DMS53 (cell line): ENCODE measurements at places on chromosomes 5 and 9.

DNA sequence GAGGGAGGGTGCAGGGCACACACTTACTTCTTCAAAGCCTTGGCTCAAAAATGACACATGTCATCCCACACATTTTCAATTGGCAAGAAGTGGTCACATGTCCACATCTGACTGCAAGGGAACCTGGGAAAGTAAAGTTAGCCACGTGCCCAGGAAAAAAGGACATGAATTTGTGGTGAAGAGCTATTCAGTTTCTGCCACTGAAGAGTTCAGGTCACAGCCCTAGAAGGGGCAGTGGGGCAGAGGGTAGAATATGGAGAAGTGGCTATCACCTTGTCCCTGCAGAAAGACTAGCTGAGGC is 1.9 kb upstream of the RGS14 start:
- DNase-seq = no peak

DNA sequence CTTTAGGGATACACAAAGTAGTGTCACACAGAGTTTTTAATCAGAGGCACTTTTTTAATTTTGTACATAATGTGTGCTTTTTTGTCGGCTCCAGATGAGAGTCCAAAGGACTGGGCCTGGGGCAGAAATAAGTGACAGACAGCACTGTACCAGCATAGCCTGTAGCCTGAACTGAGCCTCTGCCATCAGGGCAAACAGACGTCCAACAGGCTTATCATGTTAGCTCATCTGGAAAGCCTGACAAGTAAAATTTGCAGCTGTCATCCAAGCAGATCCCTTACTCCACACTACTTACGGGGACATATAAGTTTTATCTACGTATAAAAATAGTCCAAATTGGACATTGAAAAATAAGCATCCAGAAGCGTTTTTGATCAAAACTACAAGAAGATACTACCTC is 233.1 kb upstream of the GAS1 start:
- DNase-seq = no peak

GRCh38 chr9:127917603-127918002 is 762 bp upstream of the ST6GALNAC4 start:
- DNase-seq = no peak

GRCh38 chr9:93183663-93184431 is at the start of gene WNK2:
TSS of gene WNK2 (plus strand) at chr9:93184139. CDS start at chr9:93184930, 791 bp downstream.
- DNase-seq = peak; percentile 74

GRCh38 chr9:110109333-110110092 is 98.4 kb downstream of the C9orf152 start:
- no peak for DNase-seq

DNA sequence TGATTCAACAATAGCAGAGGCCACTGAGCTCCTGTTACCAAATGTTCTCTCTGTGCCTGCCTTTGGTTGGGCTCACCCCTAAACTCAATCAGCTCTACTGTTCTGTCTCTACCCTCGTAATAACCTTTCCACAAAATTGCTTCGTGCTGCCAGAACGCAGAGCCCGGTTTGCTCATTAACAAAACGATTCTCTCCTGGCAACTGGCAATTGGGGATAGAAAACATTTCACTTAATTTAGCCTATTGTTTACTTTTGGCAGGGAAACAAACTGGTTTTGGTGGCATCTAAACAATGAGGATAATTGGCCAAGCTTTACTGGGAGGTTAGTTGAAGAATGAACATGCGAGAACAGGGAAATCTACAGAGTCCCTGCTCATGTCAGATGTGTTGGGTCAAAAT is 56.6 kb downstream of the SLC28A3 start:
- DNase-seq = no peak

DNA sequence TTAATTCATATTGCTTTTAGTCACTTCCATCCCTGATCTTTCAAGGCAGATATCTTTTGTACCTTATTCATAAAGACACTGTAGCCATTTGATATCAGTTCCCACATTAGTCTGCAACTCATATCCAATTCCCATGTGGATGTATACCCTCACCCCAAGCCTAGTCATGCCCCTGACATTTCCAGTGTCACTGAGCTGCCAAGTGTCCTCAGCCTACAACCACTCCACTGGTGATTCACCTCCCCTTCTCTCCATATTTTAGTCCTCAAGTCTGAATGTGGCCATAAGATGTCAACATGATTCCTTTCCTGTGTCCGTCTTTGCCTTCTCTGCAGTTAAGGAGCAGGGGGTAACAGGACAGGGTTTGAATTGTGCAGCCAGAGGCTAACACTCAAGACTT is 346.9 kb downstream of the RAB3C start:
- no peak for DNase-seq

- no peak for DNase-seq
Observed at GRCh38 chr9:8653855-8654254, 854.3 kb upstream of the DMAC1 start.

DNA sequence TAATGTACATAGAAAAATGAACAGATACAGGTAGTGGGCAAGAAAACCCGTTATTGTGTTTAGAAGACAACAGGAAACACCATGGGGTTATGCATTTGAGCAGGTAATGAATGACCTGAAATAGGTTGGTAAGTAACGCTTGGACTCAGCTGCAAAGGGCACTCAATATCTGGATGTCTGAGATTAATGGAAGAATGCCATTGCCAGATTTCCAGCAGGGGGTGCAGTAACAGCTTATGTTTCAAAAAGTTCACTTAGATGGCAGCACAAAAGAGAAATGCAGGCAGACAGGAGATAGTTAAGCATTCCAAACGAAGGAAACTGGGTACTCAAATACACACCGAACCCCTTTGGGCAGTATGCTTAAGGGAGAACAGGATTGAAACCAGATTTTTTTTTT is 285.5 kb upstream of the VLDLR start:
- no peak for DNase-seq

GRCh38 chr5:43044181-43044914 is 4.2 kb upstream of the ANXA2R start:
- no peak for DNase-seq

DNA sequence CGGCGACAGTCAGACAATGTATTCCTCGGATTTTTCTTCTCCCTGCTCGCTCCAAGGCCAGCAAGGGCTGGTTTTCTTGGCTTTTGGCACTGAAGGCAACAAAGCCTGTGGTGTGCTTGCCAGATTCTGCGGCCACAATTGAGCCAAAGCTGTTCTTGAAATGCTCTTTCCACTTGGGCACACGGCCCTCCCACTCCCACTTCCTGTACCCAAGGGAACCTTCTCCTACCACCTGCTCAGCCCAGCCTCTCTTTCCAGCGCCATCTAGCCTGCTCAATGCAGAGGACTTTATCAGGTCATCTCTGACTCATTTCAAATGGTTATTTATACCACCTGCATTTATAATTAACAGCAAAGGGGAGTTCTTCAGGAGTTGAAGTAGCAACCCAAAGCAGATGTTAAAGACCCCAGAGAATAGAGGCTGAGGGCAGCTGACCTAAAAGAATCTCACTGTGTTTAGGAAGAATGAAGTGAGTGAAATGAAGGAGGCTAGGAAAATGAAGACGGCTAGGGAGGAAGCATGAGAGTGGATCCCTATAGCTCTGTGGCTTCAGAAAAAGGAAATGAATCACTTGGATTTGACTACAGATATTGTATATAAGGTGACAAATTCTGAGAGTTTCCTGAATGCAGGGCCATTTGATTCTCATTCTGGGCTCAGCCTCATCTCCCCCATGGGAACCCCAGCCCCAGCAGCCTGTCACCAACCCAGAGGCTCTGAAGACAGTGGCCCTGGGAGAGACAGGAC is 439.0 kb downstream of the ENC1 start:
- DNase-seq = peak; percentile 65

- DNase-seq = no peak
Observed at GRCh38 chr9:95484225-95484624, 32.5 kb downstream of the PTCH1 start.

GRCh38 chr9:112479221-112479620 is 7.4 kb upstream of the KIAA1958 start:
- DNase-seq = peak; percentile 7

DNA sequence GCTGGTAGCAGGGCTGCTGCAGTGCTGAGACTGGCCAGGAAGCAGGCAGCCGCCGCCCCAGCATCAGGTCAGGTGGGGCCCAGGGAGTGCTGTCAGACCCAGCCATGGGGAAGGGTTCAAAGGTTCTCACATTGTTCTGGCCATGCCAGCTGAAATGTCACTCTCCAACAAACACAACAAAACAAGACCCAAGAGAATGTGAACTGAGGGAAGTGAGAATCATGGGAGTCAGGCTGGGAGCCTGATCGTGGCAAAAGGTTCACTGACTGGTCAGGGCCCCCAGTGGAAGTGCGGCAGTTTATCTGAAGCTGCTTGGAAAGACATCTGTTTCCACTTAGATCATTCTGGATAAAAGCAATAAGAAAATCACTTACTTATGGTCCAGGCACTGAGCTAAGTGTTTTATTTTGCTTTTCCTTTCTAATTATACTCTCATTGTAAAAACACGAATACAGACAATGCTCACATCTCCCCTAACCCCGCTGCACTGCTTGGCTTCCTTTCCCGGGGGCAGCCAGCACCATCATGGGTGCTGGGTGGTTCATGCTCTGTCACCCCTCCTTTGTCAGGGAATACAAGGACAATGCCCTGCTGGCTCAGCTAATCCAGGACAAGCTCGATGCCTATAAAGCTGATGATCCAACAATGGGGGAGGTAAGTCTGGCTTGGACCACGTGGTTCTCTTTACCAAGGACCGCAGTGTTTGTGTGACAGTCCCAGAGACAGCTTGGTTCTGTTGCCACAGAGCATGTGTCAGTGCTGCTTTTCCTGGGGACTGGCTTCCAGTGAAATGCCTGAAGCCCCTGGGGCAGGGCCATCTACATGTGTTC is 41.9 kb upstream of the CFAP157 start:
- DNase-seq = no peak

DNA sequence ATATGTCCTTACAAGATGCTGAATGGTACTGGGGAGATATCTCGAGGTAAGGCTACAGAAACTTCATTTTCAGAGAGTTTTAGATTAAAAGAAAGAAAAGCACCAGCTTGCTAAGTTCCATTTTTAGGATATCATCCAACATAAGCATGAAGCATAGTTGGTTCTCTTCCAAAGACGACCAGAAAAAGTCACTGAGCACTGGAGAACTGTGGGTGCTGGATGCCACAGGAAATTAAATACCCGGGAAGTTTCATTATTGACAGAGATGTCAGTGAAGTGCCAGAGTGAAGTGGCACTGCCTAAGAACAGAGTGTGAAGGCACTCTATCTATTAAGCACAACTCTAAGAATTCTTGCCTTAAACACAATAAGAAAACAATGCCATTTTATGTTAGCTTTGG is 76.8 kb downstream of the PIK3R1 start:
- DNase-seq = peak; percentile 7

DNA sequence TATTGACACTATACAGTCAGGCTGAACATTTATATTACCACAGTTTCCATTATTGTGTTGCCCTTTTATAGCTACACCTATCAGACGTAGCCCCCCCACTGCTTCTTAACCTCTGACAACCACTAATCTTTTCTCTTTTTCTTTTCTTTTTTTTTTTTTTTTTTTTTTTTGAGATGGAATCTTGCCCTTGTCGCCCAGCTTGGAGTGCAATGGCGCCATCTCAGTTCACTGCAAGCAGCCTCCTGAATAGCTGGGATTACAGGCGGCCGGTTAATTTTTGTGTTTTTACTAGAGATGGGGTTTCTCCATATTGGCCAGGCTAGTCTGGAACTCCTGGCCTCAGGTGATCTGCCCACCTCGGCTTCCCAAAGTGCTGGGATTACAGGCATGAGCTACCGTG is 75.4 kb downstream of the UHRF2 start:
- peak; percentile 8 for DNase-seq

DNA sequence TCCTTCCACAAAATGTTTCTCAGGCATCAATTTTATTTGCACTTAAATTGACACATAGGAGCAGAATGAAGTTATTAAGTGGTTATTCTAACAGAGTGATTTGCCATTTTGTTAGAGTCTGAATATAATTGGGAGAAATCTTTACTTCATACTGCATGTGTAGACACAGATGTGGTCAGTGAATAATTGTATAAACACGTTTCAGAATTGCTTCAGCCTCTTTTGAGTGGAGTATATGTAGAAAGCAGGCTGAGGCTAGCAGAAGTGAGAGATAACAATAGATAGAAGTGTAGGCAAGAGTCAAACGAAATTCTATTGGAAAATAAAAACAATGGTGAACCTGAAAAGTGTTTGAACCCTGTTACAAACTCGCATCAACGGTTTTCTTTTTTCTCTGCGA is 270.7 kb downstream of the TMEM167A start:
- DNase-seq = no peak

- no peak for DNase-seq
Observed at GRCh38 chr5:98204798-98205197, 568.7 kb upstream of the RGMB start.

DNA sequence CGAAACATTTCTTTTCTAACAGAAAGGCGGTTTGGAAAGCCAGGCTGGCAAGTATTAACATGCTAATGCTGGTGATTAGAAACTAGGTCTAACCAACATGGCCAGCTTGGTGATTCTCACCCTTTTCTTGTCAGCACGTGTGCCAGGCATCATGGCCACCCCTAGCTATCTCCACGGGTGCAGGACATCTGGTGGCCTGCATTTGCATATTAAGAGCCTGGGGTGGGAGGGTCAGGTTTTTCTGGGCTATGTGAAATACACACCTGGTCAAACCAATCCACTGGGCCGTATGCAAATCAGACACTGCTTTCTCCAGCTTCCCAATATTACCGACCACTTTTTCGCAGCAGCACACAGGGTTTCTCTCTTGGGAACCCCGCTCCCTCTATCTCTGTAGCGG is 612.1 kb downstream of the PTPRD start:
- no peak for DNase-seq

GRCh38 chr9:5436441-5436840 is 1.3 kb downstream of the PLGRKT start:
- DNase-seq = peak; percentile 29

- DNase-seq = no peak
Observed at GRCh38 chr5:148391422-148391821, 7.7 kb downstream of the FBXO38 start.

DNA sequence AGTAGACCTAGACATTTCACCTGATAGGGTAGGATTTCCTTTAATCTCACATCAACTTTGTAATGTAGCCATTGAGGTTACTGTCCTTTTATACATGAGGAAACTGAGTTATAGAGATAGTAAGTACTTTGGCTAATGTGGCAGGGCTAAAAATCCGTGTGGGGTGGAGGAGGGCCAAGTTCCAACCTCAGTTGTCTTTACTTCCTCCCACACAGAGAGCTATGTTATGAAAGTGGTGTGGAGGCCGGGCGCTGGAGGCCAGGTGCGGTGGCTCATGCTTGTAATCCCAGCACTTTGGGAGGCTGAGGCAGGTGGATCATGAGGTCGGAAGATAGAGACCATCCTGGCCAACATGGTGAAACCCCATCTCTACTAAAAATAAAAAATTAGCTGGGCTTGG is 173.3 kb downstream of the PALM2AKAP2 start:
- no peak for DNase-seq

DNA sequence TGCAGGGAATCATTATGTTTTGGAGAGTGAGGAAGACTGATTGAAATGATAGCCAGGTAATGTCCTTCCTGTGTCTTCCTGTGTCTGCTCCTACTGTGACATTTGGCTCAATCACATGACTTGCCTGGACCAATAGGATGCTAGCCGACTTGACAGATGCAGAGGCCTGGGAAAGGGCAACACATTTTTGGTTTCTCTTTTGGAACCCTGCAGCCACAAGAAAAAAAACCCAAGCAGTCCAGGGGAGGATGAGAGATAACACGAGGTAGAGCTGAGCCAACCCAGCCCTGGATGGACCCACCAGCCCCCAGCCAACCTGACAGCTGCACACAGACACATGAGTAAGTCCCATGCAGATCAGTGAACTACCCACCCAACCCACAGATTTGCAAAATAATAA is 256.1 kb upstream of the SMARCA2 start:
- DNase-seq = no peak
